ENCODE measurements at places on chromosomes 7 and 10. TPM values are rescaled to one million over a fixed set of nuclear protein-coding genes. Genes with fewer than 3 reads are reported as not detected.

Gene TAS2R5
- total RNA-seq: 0.53 TPM

Gene MALRD1
- not detected for total RNA-seq

Gene HOXA6
- total RNA-seq: not detected

Gene FGF8
- not detected for total RNA-seq

Gene RBM17
- 52.7 TPM for total RNA-seq

Gene MNX1
- 21.4 TPM for total RNA-seq

Gene AP1S1
- 23.1 TPM for total RNA-seq

Gene EVX1
- not detected for total RNA-seq

Gene OR6V1
- not detected for total RNA-seq

Gene SUN3
- not detected for total RNA-seq

Gene HTRA1
- total RNA-seq: 83.0 TPM

Gene CTNNA3
- 0.83 TPM for total RNA-seq

Gene ADARB2
- 0.34 TPM for total RNA-seq

Gene ITIH5
- 9.9 TPM for total RNA-seq

Gene LRIT1
- total RNA-seq: not detected

Gene PALD1
- total RNA-seq: 3.4 TPM

Gene ACADSB
- total RNA-seq: 10.4 TPM

Gene DPP6
- 1.9 TPM for total RNA-seq

Gene TMEM270
- 0.25 TPM for total RNA-seq

Gene SCRN1
- 30.2 TPM for total RNA-seq

Gene CACNB2
- total RNA-seq: 5.0 TPM

Gene UCN3
- total RNA-seq: 5.5 TPM

Gene SPDYE6
- total RNA-seq: not detected

Gene OPALIN
- not detected for total RNA-seq

Gene HMX2
- not detected for total RNA-seq

Gene SPRN
- total RNA-seq: 0.09 TPM

Gene ABCB1
- 7.0 TPM for total RNA-seq

Gene CAMK2B
- 1.8 TPM for total RNA-seq

Gene C10orf95
- total RNA-seq: 0.40 TPM

Gene SFTPA2
- 1.3 TPM for total RNA-seq

Gene GPR37
- total RNA-seq: 1.4 TPM

Gene LRGUK
- 0.43 TPM for total RNA-seq
